ENCODE measurements at places on chromosomes 3 and 15. TPM values are rescaled to one million over a fixed set of nuclear protein-coding genes. Genes with fewer than 3 reads are reported as not detected.
A peak's percentile ranks its signal among the peaks of the same experiment; 100 is the strongest.

Gene TRANK1
- 1.4 TPM for total RNA-seq

DNA sequence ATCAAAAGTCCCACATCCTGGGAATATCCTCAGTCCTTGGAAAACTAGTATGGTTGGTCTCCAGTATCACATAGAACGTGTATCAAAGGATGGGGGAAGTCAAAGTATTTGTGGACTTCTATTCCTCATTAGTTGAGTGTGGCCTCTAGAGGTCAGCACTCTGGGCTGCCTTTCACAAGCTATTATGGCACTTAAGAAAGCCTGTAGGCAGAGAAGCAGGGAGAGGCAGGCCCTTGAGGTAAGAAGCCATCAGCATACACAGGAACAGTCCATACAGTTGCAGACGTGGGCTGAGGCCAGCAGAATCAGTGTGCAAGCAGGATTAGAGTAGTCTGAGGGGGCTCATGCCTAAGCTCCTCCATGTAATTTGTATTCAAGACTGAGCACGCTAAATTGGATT lies 341.7 kb downstream of the CLSTN2 start:
- DNase-seq, result peak; percentile 46

GRCh38 chr3:155211266-155211665 lies 82.2 kb downstream of the STRIT1 start:
- DNase-seq, result no peak

Gene SERPINI2
- total RNA-seq, result not detected

Gene CSPG4
- 16.9 TPM for total RNA-seq

GRCh38 chr3:58157700-58158099 lies 53.1 kb downstream of the DNASE1L3 start:
- no peak for DNase-seq

DNA sequence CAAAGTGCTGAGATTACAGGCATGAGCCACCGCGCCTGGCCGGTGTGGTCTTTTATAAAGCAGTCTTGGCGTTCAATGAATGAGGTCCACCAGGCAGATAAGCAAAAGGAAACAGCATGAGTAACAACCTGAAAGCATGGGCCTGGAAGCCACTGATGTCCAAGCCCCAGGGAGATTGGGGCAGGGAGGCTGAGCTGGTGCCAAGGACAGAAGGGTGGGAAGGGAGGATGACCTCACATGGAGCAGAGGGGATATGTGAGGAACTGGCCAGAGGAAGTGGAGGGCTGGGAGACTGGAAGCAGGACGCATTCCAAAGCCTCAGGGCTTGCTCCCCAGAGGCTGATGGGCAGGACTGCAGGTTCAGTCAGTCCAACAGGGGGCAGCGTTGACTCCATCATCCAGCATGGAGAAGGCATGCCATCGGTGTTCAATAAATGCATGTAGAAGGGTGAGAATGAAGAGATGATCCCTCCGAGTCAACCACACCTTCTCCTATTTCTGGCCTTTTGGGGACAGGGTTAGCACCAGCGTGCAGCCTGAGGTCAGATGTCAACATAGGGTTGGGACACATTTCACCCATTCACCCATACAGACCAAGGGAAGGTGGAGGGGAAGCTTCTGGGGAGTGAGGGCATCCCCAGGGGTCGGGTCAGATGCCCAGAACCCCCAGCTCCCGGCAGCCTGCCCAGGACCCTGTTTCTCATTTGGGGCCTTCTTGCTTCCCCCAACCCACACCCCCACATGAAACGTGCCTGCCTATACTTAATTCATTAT lies 14.8 kb downstream of the MYL3 start:
- DNase-seq, result peak; percentile 62

- no peak for DNase-seq
Observed at GRCh38 chr3:134362670-134363380, 11.4 kb downstream of the AMOTL2 start.

DNA sequence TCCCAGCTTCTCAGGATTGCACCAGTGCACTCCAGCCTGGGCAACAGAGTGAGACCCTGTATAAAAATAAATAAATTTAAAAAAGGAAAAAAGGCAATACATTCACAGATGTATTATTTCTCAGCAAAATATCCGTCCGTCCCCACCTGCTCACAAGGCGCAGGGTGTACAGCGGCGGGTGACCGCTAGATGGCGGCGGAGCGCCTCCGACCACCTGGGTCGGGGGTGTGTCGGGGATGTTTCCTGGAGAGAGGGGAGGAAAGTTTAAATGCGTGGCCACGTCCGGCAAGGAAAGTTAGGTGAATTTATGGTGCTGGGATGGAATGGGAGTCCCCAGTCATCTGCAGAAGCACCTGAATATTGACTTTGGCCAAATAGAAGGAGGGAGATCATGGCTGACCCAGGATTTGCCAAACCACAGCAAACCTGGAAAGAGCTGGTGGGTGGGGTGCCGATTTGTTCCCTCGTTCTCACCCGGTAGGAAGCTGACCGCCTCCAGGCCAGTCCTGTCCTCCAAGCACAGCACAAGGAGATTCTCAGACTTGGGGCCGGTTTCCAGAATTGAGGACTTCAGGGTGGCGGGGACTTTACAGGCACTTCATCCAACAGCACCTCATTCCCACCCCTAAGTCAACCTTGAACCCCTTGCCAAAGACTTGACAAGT lies 88.3 kb downstream of the TMEM266 start:
- DNase-seq, result peak; percentile 43

GRCh38 chr3:56115199-56115598 lies 353.1 kb downstream of the ERC2 start:
- no peak for DNase-seq

Gene CHST2
- 36.9 TPM for total RNA-seq

DNA sequence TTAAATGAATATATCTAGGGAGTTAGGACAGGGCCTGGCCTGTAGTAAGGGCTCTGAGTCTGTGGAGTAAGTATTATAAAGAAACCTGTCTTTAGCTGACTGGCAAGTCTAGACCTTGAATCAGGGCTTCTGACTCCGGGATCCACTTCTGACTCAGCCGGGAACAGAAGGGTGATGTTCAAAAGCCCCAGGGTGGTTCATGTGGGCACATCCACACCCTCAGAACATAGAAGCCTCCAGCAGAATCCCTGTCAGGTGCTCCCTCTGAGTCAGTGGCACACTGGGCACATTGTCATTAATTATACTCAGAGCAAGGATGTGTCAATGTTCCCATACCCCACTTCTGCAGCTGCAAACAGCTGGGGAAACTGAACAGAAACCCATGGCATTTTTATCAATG lies 26.7 kb upstream of the SNRK start:
- peak; percentile 61 for DNase-seq
